ENCODE measurements at places on chromosomes 13 and 19.

DNA sequence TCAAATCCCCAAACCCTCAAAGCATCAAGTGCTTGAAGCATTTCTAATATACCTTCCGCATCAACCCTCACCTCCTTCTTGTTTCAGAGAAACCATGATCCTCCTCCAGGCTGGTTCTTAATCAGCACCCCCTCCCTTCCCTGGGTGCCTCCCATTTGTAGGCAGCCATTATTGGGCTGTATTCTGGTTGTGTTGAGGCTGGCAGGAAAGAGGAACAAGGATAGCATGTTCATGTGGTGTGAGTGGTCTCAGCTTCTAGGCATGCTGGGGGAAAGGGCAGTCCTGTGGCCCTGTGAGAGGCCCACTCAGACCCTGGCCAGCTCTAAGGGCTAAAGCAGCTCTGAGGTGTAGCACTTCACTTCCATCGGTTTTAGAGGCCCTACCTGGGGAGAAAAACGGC is 18.9 kb upstream of the TRIM13 start:
- DNase-seq: no peak

- DNase-seq: no peak
Measured at GRCh38 chr19:58555920-58556621, 1.2 kb upstream of the CHMP2A start.

DNA sequence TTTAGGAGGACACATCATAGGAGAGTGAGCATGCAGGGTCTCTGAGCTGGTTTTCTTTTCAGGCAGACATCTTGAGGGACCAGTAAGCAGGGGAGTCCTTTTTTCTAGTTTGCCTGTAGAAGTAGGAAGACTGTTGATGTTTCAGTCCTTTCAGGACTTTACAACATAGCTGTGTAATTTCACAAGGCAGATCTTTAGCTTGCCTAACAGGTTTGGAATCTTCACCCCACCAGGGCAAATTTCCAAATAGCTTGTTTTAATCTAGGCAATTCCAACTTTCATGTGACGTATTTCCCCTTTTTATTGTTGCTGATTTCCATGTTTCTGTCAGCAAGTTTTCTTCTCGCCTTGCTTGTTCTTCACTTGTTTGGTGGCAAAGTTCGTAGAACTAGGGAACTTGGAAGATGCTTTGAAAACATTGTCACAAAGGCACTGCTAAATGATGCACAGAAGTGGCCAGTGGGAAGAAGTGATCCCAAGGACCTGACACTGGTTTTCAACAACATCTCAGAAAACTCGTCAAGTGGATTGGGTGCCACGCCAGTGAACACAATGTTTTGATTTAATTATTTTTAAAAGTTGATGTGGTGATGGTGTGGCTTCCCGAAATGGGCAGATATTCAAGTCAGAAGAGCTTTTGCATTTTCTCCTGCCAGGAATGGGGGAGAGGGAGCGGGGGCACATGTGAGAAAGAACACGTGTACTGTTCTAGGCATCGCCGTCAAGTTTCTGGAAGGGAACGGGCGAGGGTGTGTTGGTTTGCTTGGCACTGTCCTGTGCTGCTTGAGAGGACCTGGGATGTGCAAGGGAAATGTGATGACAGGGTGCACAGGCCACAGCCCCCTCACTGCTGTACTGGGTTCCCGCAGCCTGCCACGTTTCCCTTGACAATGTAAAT is 418.6 kb downstream of the OXGR1 start:
- no peak for DNase-seq

DNA sequence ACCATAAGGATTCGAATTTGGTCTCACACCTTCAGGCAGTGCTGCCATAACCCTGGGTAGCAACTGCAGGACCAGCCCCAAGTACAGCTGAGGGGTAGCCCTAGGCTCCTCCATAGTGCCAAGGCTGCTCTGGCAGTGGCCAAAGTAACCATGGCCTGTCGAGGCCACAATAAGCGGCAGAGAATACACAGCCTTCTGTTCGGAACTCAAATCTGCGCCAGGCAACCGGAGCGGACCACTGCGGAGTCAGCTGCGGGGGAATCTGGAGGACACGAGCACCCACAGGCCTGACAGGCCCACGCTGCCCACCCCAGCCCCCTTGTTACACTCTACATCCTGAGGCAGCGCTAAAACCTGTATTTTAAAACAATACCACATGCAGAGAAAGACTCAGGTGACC is 48.7 kb downstream of the CCDC70 start:
- DNase-seq: no peak

DNA sequence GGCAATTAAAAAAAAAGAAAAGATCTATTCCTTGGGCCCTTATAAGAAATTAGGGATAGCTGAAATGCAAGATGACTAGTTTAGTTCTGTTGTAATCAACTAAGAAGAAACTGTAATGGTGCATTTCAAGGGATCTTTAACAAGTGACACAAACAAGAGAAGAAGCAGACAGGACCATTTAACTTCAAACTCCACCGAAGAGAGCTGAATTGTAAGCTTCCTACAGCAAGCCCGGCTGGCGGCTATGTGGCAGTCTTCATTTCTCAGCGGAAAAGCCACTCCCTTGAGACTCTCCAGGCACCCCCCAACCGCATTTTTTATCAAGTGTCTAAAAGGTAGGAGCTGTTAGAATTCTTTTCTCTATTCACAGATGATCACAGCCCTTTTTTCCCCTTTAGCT is 305.2 kb upstream of the ZNF507 start:
- no peak for DNase-seq

- no peak for DNase-seq
Measured at GRCh38 chr19:36196249-36196648, 18.2 kb downstream of the ZNF565 start.

DNA sequence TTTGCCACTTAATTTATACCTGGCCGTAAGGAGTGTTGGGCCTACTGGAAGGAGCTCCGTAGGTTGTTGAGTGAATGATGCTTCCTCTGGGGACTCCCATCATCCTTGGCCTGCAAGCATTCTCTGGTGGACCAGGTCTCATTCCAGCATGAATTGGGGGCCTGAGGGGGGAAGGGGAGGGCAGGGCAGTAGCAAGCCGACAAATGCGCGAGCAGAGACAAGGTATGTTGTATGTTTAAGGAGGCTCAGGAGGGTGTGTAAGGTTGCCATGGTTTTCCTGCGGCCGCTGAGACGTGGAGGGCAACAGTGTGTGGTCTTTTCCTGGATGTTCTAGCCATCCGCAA is 749 bp downstream of the ZNF264 start:
- DNase-seq: peak; percentile 1

- no peak for DNase-seq
Measured at GRCh38 chr13:25168790-25169189, 3.3 kb downstream of the AMER2 start.

DNA sequence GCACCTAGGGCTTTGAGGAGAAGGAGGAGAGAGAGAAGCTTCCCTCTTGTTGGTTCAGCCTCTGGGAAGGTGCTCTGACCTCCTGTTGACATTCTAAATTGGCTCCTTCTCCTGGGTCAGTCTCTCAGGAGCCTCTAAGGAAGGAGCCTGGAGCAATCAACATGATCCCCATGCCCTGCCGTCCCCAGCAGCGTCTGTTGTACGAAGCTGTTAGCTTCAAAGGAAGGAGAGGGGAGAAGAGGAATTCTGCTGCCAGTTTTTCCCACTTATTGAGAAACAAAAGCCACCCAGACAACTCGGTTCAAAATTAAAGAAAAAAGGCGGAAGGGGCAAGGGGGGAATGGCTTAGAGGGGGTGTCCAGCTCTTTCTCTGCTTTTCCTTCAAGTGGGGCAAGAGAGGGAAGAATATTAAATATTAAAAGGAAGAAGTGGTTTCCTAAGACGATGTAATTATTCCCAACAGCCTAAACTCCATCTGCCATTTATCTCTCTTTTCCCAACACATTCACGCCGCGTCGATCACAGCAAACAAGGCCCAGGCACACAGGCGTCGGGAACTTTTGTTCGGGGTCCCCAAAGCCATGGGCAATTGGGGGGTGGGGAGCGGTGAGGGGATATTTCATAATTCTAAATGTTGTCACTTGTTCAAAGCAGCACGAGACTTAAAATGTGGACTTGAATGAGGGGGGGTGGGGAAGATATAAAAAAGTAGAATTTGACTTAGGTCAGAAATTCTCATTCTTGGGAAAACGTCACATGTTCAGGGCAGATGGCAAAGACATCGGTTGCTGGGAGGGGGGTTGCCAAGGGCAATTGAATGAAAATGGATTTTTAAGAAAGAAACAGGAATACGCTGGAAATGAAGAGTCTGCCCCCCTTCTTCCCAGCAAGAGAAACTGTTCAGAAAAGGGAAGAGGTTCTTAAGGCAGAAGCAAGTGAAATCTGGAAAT is 116.8 kb upstream of the CACNA1A start:
- no peak for DNase-seq

- no peak for DNase-seq
Measured at GRCh38 chr19:20367811-20368294, 197.7 kb downstream of the ZNF737 start.

DNA sequence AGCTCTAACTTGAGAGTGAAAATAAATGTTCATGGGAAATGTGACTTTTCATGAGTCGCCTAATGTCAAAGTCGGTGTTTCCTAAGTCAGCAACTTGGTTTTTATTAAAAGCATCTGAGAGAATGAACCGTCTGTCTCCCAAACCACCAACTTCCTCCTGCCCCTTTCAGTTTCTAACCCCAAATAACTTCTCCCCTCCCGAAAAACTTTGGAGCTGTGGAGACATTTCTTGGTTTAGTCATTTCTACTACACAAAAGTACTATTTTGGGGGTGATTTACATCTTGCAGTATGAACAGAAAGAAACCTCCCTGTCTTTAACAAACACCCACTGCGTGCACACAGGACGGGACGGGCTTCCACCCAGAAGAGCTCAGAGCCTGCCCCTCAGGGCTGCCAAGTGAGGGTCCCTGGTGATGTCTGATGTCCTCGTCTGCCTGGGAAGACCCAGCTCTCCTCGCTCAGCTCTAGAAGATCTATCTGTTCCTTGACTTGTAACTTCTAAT is 65.0 kb downstream of the RASA3 start:
- peak; percentile 48 for DNase-seq

- no peak for DNase-seq
Measured at GRCh38 chr13:75414036-75414827, 67.7 kb downstream of the TBC1D4 start.
